ENCODE measurements at places on chromosomes 2 and 18. TPM values are rescaled to one million over a fixed set of nuclear protein-coding genes. Genes with fewer than 3 reads are reported as not detected.

Gene TSHZ1
- 9.0 TPM for total RNA-seq

Gene CRYBA2
- not detected for total RNA-seq

Gene CDH20
- total RNA-seq = not detected

Gene OSBPL6
- total RNA-seq = 0.22 TPM

Gene SLC14A1
- 18.2 TPM for total RNA-seq

Gene COL6A3
- 482 TPM for total RNA-seq

Gene LIMS3
- 3.1 TPM for total RNA-seq

Measured in placental pericyte (primary cell).